ENCODE measurements at places on chromosomes 3 and 15.

- DNase-seq: no peak
Measured at GRCh38 chr3:170429050-170429449, 10.4 kb downstream of the CLDN11 start.

DNA sequence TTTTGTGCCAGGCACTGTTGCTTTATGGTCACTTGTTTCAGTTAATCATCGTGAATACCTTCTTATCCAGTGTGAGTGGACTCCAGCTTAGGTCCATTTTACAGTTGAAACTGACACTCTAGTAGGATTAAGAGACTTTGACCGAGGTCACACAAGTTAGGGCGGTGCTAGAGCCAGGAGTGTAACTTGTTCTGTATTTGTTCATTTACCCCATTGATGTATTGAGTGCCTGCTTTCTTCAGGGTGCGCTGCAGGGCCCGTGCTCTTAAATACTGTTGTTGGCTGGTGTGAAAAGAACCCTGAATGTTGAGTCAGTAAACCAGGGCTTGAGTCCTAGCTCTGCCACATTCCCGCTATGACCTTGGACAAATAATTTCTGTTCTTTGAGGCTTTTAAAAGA lies 15.4 kb downstream of the PDHB start:
- no peak for DNase-seq

- DNase-seq: no peak
Measured at GRCh38 chr3:111610612-111611054, 15.5 kb upstream of the ZBED2 start.

- no peak for DNase-seq
Measured at GRCh38 chr3:142628801-142629200, 32.6 kb downstream of the PLS1 start.
